ENCODE measurements at places on chromosomes 11 and 22.

DNA sequence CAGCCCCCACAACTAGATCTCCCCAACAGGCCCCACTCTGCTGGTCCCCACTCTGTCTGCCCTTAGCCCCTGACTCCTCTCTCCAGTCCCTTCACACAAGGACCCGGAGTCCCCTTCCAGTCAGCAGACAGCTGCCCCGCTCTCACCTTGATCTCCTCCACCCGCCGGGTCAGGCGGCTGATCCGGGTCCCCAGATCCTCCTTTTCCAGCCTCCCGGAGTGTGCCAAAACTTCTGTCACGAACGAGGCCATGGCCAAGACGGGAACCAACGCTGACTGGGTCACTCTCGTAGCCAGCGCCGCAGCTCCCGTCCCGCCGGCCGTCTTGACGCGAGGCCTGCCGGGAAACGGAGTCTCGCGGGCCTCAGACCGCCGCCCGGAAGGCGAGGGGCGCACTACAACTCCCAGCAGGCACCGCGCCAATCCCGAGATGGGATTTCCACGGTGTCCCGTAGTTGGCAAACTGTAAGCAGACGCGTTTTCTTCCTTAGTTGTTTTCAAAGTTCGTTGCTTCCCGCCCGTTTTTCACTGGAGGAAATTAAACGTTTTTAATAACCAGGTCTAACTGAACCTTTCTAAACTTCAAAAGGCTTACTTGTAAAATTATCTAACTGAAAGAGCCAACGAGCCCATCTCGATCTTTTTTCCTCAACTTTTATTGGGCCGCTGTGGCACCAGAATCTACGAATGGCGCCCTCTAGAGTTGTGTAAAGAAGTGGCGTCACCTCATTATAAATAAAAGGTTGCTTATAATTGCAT, at the start of gene ZW10:
TSS of gene ZW10 (minus strand) at position 277 of the 758 bp plus-strand sequence. CDS start at position 251, 26 bp downstream.
- DNase-seq: peak; percentile 97

DNA sequence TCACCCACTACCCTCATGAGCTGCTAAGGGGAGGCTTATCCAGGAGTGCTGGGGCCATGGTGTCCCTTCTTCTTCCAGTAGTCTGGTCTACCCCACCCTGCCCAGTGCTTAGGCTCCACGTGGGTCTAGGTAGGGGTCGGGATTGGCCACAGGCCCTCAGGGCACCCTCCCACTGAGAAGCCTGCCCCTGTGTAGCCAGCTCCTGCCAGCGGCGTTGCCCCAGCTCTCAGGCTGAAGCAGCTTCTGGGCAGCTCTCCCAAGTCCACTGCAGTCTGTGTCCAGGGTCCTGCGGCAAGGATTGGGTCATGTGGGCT, 24.0 kb upstream of the RIC3 start:
- no peak for DNase-seq

DNA sequence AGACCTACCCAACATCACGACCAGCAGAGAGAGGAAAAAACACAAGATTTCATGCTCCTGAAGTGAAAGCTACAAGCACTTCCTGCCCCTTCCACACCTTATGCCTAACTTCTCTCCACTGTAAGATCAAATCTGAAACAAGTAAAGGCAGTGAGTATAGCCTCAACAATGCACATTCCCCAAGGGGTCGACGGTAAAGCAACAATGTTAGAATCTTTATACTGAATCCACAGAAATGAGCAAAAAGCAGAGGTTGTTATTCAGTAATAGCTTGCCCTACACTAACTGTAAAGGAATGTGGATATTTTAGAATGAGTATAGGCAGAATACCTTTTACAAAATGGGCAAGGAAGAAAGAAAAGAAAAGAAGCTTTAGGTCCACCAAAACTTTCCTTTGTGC, 15.6 kb downstream of the ARFGAP3 start:
- DNase-seq: no peak

GRCh38 chr11:908273-908672, 2.3 kb downstream of the CHID1 start:
- DNase-seq: no peak

DNA sequence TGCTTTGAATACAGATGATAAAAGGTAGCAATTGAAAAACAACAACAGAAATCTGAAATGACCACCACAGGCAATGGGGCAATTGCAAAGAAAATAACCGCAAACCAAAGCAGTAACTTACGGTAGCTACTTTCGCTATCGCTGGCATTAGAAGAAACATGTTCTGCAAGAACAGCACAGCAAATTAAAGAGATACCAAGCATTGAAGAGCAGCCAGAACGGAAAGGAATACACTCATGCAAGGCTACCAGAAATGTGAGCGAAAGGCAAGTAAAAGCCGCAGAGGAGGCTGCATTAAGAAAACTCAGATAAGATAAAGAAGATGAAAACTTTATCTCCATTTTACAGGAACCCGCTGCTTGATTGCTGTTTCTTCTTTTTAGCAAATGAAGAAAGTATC, 194.1 kb upstream of the CCDC90B start:
- DNase-seq: no peak
